ENCODE measurements at places on chromosomes 13 and 19.

DNA sequence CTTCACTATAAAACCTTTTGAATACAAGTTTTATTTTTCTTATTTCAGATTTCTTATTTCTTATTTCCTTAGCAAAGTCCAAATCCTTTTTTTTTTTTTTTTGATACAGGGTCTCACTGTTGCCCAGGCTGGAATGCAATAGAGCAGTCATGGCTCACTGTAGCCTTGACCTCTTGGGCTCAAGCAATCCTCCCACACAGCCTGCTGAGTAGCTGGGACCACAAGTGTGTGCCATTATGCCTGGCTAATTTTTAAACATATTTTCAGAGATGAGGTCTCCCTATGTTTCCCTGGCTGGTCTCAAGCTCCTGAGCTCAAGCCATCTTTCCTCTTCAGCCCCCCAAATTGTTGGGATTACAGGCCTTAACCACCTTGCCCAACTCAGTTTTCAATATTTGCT lies 334.3 kb downstream of the DLEU7 start:
- DNase-seq, result no peak

DNA sequence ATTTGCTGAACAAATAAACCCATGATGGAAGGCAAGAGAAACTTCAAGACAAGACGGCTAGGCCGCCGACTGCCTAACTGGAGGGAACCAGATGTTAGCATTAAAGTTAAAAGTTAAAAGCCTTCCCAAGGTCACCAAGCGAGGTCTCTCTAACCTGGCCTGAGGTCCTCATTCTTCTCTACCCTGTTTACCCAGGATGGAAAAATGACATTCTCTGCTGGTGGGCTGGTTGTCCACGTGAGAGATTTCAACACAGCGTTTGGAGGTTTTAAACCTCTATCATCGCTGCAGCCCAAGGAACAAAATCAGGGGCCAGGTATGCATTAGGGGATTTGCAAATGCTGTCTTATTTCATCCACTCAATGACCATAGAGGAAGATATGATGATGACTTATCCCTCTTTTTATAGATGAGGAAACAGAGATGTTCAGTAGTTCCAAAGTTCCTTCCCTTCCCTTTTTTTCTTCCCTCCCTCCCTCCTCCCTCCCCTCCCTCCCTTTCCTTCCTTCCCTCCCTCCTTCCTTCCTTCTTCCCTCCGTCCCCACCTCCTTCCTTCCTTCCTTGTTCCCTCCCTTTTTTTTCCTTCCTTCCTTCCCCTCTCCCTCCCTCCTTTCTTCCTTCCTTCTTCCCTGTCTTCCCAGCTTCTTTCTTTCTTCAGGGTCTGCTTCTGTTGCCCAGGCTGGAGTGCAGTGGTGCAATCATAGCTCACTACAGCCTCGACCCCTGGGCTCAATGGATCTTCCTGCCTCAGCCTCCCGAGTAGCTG lies 79.7 kb downstream of the INSR start:
- no peak for DNase-seq

GRCh38 chr13:43473437-43473836 lies 313.3 kb downstream of the ENOX1 start:
- no peak for DNase-seq

DNA sequence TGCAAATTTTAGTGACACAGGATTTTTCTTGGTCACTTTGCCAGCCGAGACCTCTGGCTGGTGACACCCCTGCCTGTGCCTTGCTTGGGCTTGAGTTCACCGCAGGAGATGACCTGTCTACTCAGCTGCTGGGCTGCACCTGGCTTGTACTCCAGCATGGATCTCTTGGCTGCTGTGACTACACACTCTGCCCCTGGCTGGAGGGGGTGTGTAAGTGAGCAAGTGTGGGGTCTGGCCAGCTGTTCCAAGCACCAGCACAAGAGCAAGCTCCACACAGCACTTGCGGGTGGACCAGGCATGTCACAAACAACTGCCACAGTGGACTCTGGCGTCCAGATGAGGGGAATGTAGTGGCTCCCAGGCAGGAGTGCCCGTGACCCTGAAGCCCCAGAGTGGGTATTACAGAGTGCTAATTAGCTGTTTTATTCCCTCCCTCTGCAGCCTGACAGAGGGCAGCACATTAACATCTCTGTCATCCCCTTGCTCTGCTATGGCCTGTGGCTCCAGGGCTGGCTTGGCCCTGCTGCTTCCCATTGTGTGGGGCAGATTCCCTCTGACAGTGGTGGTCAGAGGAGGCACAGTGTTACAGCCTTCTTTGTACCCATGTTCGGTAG lies 1387.2 kb downstream of the OLFM4 start:
- no peak for DNase-seq

GRCh38 chr13:45658586-45659235 lies 43.2 kb upstream of the ERICH6B start:
- DNase-seq, result no peak

DNA sequence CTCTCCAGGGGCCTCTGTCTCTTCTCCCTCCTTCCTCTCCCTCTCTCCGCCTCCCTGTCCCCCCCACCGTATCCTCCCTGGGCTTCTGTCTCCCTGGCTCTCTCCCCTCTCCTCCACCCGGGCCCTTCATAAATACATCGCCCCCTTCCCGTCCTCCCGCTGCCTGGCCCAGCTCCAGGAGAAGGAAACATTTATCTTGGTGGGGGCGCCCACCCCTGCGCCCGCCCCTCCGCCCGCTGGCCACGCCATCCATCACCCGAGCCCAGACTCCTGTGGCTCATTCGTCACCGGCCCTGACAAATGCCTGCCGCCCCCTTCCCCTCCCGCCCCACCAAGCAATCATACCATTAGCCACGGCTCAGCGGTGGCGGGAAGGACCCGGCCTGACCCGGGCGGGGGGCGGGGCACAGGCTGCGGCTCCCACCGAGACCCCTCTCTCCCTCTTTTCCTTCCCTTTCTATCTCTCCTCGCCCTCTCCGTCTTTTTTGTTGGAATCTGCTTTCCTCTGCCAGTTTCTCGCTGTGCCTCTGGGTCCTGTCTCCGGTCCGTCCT lies 2.6 kb upstream of the MEIS3 start:
- DNase-seq, result no peak

DNA sequence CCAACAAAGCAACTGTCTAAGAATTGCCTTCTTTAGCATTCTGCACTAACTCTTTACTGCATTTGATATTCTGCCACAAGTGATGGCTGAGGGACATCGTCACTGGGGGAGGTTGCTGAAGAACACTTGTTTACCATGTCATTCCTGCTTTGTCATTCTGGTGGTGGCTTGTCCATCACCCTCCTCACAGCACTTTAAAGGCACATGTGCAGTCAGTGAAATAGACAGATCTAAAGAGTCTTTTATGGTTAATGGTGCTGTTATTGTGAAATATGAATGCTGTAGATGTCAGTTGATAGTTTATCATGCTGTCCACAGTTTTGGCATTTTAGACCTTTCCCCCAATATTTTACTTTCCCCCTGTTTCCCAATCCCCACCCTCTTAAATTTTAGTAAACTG lies 120.9 kb upstream of the TSC22D1 start:
- DNase-seq, result no peak

DNA sequence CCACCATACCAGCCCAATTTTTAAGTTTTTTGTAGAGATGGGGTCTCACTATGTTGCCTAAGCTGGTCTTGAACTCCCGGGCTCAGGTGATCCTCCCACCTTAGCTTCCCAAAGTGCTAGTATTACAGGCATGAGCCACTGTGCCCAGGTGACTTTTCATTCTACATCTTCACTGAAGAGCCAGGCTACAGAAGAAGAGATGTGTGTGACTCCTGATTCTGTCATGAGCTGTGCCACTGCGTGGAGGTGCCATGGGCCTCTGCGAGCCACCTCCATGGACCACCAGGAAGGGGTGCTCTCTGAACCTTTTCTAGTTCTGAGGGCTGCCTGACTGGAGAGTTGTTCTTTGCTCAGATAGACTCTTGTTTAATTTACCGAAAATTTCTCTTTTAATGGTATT lies 56.6 kb upstream of the RANBP3 start:
- DNase-seq, result no peak

- no peak for DNase-seq
These were observed 3.1 kb upstream of the SPACA4 start for GRCh38 chr19:48603449-48603848.

- DNase-seq, result no peak
These were observed 30.5 kb downstream of the ZSWIM4 start for GRCh38 chr19:13825489-13826441.

DNA sequence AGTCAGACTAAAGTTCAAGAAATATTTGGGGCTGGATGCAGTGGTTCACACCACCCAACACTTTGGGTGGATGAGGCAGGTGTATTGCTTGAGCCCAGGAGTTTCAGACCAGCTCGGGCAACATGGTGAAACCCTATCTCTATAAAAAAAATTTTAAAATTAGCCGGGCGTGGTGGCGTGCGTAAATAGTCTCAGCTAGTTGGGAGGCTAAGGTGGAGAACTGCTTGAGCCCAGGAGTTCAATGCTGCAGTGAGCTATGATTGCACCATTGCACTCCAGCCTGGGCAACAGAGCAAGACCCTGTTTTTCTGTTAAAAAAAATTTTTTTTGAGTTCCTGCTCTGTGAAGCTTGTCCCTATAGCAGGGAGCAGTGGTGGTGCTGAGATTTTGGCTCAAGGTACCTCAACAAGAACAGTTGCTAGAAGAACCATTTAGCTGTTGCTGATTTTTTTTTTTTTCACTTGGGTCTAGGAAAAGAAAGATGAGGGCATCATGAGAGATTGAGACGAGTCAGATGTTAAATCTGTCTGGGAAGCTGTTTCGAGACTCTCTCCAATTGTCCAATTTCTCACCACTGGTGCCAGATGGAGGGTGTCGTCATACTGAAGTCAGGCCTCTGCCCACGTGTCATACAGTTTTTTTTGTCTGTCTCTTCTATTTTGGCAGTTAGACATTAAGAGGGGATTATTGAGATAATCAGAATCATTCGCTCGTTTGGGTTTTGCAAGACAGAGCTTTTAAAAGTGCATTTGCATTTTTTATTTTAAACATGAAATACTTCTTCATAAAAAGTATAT lies 3.7 kb downstream of the SLC25A42 start:
- peak; percentile 8 for DNase-seq

- DNase-seq, result no peak
These were observed 27.4 kb upstream of the TINCR start for GRCh38 chr19:5595129-5595528.

DNA sequence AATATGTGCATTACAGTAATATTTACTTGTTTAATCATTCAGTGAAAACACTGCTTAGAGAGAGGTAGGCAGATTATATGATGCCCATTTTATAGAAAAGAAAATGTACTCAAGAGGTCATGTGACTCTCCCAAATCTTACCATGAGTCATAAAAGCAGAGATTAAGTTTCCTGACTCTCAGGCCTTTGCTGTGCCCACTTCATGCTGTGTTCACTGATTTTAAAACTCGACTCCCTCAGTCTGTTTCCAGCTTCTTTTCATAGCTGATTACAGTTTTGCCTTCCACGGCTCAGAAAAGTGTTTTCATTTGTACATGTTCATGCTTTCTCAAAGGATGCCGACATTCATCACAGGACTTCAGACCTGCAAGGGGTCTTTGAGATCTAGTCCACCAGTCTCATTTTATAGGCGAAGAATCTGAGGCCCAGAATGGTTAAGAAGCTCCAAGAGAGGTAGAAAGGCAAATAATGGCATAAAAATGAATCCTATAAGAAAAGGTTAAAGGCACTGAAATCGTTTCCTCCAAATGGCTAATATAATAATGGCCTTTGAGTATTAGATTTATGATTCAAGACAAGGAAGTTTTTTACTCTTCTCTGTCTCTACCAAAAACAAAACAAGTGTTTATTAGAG lies 9.0 kb upstream of the IPO5 start:
- DNase-seq, result no peak

DNA sequence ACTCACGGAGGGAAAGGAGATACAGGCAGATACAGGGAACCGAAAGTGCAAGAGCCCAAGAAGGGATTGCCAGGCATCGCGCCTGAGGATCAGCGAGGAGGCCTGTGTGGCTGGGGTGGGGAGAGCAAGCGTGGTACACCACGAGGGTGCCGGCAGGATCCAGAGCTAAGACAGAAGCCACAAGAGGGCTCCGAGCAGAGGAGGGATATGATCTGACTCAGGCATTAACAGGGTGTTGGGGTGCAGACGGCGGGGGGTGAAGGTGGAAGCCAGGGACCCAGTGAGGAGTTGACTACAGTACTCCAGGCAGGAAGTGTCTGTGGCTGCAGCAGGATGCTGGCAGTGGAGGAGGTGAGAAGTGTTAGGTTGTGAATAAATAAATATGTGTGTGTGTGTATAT lies 5.4 kb upstream of the PPP1R37 start:
- DNase-seq, result no peak

- no peak for DNase-seq
These were observed 92.4 kb downstream of the KL start for GRCh38 chr13:33108620-33109019.

DNA sequence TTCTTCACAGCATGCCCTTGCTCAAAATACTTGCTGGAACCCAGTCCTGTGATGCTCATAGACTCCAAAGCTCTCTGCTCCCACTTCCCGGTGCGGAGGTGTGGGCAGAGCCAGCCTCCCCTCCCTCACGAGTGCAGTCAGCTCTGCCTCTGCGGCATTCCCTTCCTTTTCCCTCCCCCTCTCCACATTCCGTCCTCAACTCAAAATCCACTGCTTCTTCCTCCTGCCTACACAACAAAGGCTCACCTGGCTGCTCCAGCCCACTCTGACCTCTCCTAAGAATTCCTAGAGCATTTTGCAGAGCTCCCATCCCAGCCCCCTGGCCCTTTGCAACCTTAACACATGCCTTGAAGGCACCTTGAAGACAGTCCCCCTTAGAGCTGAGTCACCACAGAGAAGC lies 527.9 kb downstream of the MYO16 start:
- no peak for DNase-seq

- no peak for DNase-seq
These were observed 128.7 kb downstream of the UQCRFS1 start for GRCh38 chr19:29084266-29084665.

DNA sequence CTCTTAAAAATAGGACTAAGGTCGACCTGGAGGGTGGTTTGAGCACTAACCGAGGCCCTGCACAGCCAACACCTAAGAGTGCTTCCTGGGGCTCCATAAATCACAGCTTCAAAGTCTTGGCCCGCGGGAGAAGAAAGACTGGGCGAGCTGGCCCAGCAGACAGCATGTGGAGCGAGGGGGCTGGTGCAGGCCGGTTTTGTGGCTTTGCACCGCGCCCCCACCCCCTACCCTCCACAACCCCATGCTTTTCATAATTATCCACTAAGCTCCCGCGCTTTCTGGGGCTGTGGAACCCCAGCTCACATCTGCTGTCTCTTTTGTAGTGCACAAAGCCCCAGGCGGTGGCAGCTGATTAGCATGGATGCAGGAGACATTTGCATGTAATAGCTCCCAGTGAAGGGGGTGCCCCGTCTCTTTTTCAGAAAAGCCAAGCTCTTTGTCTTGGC lies 17.1 kb downstream of the CARM1 start:
- DNase-seq, result no peak

Data from hippocampal formation (tissue), 2 donors.